ENCODE measurements at places on chromosomes 2 and 18. TPM values are rescaled to one million over a fixed set of nuclear protein-coding genes. Genes with fewer than 3 reads are reported as not detected.

GRCh38 chr2:15337996-15338666 lies 223.0 kb downstream of the NBAS start:
- H3K36me3 ChIP-seq = peaks cover 18% of the 10 kb centered on the region
- no peaks in the 10 kb centered on the region for H3K27me3 ChIP-seq
- no peak overlapping the region for H3K4me3 ChIP-seq
- no peak for DNase-seq
- H3K27ac ChIP-seq = no peak overlapping the region

- H3K4me1 ChIP-seq = no peaks in the 10 kb centered on the region
- DNase-seq = no peak
- no peaks in the 10 kb centered on the region for H3K36me3 ChIP-seq
- H3K27ac ChIP-seq = no peak overlapping the region
Measured at GRCh38 chr18:43893001-43893637, 615.8 kb upstream of the SYT4 start.

DNA sequence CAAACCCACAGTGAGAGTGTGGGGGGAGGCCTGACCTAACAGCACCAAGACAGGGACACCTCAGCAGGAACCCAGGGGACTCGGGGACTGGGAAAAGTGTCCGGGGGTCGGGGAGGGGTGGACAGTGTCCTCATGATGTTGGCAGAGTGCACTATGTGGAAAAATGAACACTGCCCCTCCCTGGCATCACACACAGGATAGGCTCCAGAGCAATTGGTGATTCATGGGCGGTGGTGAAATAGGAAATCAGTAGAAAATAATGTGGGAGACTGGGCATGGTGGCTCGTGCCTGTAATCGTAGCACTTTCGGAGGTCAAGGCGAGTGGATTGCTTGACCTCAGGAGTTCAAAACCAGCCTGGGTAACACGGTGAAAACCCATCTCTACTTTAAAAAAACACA lies 3.6 kb upstream of the ANO7 start:
- no peak overlapping the region for H3K27ac ChIP-seq
- H3K36me3 ChIP-seq = no peaks in the 10 kb centered on the region
- H3K4me3 ChIP-seq = no peak overlapping the region
- no peaks in the 10 kb centered on the region for H3K27me3 ChIP-seq

Gene LHCGR
- total RNA-seq = not detected

DNA sequence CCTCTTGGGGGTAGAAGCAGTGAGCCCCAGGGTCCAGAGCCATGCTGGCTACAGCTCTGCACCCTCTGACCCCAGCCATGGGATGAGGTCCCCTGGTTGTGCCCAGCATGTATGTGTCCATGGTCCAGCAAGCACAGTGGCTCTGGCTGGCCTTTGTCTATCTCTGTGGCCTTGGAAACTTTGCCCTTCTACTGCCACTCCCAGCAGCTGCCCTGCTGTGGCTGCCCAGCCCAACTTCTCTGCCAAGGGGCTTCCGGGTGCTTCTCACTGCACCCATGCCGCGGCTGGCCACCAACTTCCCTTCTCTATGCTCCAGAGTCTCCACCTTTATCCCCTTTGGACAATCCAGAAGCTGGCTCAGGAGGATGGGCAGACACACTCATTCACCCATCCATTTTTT lies 18.8 kb downstream of the TMEM185B start:
- H3K4me3 ChIP-seq = no peak overlapping the region
- H3K4me1 ChIP-seq = peaks cover 5% of the 10 kb centered on the region
- H3K27me3 ChIP-seq = no peaks in the 10 kb centered on the region
- DNase-seq = no peak
- peaks cover 9% of the 10 kb centered on the region for H3K36me3 ChIP-seq
- no peak overlapping the region for H3K27ac ChIP-seq

Gene GREB1L
- not detected for total RNA-seq

Gene EFHD1
- 0.32 TPM for total RNA-seq

GRCh38 chr2:240359695-240360094 lies 75.8 kb upstream of the GPC1 start:
- DNase-seq = no peak
- H3K4me3 ChIP-seq = no peak overlapping the region
- no peaks in the 10 kb centered on the region for H3K36me3 ChIP-seq
- H3K27me3 ChIP-seq = no peaks in the 10 kb centered on the region
- no peak overlapping the region for H3K27ac ChIP-seq
- no peaks in the 10 kb centered on the region for H3K4me1 ChIP-seq

Gene NFU1
- total RNA-seq = 16.4 TPM

Gene LCLAT1
- 20.7 TPM for total RNA-seq

Gene CABLES1
- 1.9 TPM for total RNA-seq

GRCh38 chr2:229832510-229832898 lies 89.3 kb downstream of the TRIP12 start:
- peaks cover 56% of the 10 kb centered on the region for H3K4me1 ChIP-seq
- H3K27me3 ChIP-seq = no peaks in the 10 kb centered on the region
- peaks cover 55% of the 10 kb centered on the region for H3K36me3 ChIP-seq
- H3K4me3 ChIP-seq = no peak overlapping the region
- H3K27ac ChIP-seq = no peak overlapping the region

Gene TUBA4B
- total RNA-seq = not detected

Gene PJVK
- total RNA-seq = 2.2 TPM

DNA sequence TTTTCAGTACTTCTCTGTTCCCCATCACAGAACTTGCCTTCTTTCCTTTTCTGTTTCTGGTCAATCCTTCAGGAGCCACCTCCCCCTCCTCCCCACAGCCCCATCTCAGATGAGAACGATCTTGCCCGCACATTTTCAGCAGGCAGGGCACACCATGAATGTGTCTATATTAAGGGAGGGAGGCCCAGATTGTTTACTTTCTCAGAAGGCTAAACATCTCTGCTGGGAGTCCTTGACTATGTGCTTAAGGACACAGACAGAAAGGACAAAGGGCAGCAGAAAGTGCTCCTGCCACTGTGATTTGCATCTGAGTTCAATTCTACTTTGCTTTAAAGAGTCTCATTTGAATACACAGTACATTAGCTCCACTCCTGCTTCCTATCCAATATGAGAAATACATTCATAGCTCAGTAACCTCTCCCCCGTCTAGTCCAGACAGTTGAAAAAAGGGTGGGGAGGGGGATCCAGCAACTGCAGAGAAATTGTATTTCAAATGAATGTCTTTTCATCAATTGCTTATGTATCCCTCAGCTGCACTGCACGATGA lies 175.0 kb upstream of the PARD3B start:
- H3K27ac ChIP-seq = no peak overlapping the region
- peaks cover 8% of the 10 kb centered on the region for H3K27me3 ChIP-seq
- H3K36me3 ChIP-seq = no peaks in the 10 kb centered on the region
- no peak overlapping the region for H3K4me3 ChIP-seq

DNA sequence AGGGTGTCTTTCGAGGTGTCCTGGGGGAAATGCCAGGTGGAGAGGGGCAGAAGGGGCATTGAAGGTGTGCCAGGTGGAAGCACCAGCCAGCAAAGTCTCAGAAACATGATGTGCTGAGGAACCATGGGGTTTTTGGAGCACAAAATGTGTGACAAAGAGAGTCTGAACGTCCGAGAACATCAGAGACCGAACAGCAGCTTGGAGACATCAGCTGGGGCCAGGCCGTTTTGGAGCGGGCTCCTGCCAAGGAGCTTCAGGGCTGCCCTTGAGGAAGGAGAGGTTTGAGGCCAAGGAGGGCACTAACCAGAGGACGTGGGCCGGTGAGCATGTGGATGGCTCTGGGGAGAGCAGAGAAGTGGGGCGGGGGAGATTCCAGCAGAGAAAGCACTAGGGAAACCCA lies 5.3 kb upstream of the MBP start:
- H3K36me3 ChIP-seq = peaks cover 17% of the 10 kb centered on the region
- H3K27me3 ChIP-seq = no peaks in the 10 kb centered on the region

DNA sequence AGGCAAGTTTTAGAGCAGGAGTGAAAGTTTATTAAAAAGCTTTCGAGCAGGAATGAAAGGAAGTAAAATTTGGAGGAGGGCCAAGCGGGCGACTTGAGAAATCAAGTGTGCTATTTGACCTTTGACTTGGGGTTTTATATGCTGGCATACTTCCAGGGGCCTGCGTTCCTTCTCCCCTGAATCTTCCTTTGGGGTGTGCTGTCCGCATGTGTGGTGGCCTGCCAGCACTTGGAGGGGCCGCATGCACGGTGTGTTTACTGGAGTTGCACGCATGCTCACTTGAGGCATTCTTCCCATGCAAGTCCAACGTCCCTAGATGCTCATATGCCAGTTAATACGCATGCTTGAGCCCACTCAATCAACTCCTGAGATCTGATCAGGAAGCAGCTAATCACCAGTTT lies 78.3 kb upstream of the MAP4K4 start:
- H3K27me3 ChIP-seq = no peaks in the 10 kb centered on the region
- no peak for DNase-seq
- peaks cover 20% of the 10 kb centered on the region for H3K4me1 ChIP-seq
- H3K36me3 ChIP-seq = peaks cover 5% of the 10 kb centered on the region
- H3K4me3 ChIP-seq = no peak overlapping the region

Gene SESTD1
- 19.8 TPM for total RNA-seq

Gene SYT4
- total RNA-seq = not detected

DNA sequence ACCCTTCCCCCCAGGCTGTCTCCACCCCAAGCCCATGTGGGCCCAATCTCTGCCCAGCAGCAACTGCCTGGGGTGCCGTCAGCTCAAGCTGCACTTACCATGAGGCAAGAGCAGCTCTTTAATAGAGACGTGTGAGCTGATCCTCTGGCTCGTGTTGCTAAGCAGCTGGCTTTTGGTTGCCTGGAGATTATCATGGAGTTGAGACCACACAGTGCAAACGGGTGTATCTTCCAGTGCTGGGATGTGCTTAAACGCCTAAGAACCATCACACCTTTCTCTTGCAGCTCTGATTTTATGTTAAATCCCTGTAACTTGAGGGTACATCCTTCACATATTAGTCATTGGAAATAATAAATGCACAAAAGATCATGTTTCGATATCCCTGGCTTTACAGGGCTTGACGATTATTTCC lies 271.1 kb downstream of the PRKCE start:
- H3K4me1 ChIP-seq = peaks cover 12% of the 10 kb centered on the region
- H3K27me3 ChIP-seq = no peaks in the 10 kb centered on the region
- no peak for DNase-seq
- H3K27ac ChIP-seq = no peak overlapping the region
- no peaks in the 10 kb centered on the region for H3K36me3 ChIP-seq
- no peak overlapping the region for H3K4me3 ChIP-seq

Gene MGAT4A
- 109 TPM for total RNA-seq

- no peak for DNase-seq
- no peak overlapping the region for H3K27ac ChIP-seq
- no peaks in the 10 kb centered on the region for H3K27me3 ChIP-seq
- no peak overlapping the region for H3K4me3 ChIP-seq
- H3K36me3 ChIP-seq = no peaks in the 10 kb centered on the region
- no peaks in the 10 kb centered on the region for H3K4me1 ChIP-seq
Measured at GRCh38 chr18:11121443-11121849, 27.9 kb downstream of the PIEZO2 start.

DNA sequence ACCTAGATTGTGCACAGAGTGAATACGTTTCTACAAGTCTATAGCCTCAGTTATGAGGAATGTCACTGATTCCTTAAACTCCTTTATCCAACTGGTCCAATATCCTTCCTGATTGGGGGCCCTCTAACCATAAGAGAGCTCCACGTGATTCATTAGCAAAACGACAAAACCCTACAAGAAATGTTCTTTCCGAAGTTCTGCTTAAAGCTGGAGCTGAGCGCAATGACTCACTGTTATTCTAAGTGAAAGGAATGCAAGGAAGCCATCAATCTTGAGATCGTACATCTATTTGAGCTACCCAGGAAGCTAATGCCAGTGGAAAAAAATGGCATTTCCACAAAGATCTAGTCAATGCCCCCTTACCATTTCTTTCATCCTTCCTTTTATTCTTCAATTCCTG lies 354.9 kb upstream of the CDH20 start:
- no peak overlapping the region for H3K27ac ChIP-seq
- H3K27me3 ChIP-seq = no peaks in the 10 kb centered on the region
- no peak overlapping the region for H3K4me3 ChIP-seq
- no peaks in the 10 kb centered on the region for H3K4me1 ChIP-seq
- H3K36me3 ChIP-seq = no peaks in the 10 kb centered on the region

Measured in activated CD4-positive, alpha-beta T cell treated with anti-CD3 and anti-CD28 coated beads, Interleukin-2, amount 10 ng/mL, durations not matched to agents 7 days and 5 days (primary cell).